Stimulated activated CD8-positive, alpha-beta memory T cell treated with anti-CD3 and anti-CD28 coated beads, Interleukin-7, amount 100 ng/mL, for 4 hours (primary cell): ENCODE measurements at places on chromosomes 12 and 14.

DNA sequence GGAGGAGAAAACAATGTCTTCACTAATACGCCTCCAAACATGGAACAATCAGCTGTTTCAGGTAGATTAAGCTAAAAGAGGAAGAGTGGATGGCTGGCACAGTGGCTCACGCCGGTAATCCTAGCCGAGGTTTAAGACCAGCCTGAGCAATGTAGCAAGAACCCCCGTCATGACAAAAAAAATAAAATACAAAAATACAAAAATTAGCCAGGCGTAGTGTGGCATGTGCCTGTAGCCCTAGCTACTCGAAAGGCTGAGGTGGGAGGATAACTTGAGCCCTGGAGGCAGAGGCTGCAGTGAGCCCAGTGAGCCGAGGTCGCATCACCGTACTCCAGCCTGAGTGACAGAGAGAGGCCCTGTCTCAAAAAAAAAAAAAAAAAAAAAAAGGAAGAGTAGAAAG, 1.2 kb upstream of the MED13L start:
- DNase-seq = no peak

- no peak for DNase-seq
Observed at GRCh38 chr12:31989571-31990362, 30.6 kb downstream of the RESF1 start.

- no peak for DNase-seq
Observed at GRCh38 chr14:54300881-54301280, 95.9 kb upstream of the CDKN3 start.

- DNase-seq = no peak
Observed at GRCh38 chr12:52126605-52127578, 47.4 kb downstream of the SMIM41 start.

- no peak for DNase-seq
Observed at GRCh38 chr12:25829192-25829591, 129.3 kb upstream of the RASSF8 start.

DNA sequence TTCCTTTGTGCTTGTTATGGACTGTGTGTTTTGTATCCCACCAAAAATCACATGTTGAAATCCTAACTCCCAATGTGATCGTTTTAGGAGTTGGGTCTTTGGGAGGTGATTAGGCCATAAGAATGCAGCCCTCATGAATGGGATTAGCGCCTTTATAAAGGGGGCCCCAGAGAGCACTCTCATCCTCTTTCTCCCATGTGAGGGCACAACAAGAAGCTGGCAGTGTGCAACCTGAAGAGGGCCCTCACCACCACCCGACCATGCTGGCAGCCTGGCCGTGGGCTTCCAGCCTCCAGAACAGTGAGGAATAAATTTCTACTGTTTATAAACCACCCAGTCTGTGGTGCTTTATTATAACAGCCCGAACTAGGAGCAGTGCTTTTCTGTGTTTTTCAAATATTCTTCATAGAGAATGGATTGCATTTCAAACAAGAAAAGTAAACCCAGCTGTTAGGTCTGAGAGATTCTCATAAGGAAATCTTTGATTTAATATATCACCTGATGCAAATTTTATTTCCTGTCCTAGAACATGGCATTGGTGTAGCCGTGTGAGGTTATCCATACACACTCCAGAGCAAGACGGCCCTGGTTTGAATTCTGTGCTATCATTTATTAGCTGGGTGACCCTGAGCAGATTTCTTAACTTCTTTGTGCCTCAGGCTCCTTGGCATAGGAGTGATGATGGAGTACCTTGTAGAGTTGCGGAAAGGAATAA, 27.8 kb downstream of the HSPB8 start:
- no peak for DNase-seq

- no peak for DNase-seq
Observed at GRCh38 chr12:118737985-118738540, 243.3 kb upstream of the SRRM4 start.

GRCh38 chr14:33962016-33962415, 11.1 kb upstream of the EGLN3 start:
- no peak for DNase-seq

DNA sequence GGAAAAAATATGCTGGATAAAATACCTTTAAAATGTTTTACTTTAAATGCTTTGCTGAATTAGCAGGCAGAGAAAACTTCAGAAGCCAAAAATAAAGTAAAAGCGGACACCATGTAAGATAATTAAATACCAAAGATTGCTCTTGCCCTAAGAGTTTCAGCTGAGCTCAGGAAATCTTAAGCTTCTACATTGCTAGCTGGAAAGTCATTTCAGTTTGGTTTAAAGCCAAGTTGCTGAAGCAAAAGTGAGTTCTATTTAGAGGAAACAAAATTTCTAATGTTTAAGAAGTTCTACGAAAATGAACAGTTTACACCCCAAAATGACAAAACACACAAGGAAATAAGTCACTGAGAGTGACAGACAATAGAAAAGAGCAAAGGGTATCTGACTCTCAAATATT, 310.0 kb downstream of the ADAMTS20 start:
- no peak for DNase-seq

DNA sequence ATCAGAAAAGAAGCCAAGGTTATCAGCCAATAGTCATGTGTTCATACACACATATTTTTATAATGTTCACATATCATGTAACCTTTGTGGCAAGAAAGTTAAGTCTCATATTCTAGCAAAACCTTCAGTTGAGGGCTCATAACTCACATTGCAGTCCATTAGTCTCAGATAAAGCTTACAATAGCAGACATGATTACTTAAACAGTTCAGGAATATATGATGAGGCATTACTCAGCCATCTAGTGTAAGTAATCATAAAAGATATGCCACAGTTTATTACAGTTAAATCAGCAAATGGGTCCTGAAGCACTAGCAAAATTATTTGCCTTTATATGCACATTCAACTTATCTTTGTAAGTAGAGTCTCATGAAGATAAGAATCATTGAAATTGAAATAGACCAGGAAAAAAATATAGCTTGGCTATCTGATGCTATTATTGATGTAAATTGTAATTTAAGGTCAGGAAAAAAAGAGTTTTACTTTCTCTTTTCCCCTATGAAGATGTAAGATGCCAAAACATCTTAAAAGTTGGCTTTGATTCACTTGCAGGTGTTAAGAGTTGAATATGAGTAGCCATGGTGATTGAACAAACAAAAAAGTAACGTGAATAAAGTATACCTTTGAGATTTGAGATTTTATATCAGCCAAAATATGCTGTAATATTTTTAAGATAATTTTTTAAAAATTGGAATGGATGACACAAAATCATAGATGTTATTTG, 537.0 kb downstream of the SLC6A15 start:
- DNase-seq = no peak

DNA sequence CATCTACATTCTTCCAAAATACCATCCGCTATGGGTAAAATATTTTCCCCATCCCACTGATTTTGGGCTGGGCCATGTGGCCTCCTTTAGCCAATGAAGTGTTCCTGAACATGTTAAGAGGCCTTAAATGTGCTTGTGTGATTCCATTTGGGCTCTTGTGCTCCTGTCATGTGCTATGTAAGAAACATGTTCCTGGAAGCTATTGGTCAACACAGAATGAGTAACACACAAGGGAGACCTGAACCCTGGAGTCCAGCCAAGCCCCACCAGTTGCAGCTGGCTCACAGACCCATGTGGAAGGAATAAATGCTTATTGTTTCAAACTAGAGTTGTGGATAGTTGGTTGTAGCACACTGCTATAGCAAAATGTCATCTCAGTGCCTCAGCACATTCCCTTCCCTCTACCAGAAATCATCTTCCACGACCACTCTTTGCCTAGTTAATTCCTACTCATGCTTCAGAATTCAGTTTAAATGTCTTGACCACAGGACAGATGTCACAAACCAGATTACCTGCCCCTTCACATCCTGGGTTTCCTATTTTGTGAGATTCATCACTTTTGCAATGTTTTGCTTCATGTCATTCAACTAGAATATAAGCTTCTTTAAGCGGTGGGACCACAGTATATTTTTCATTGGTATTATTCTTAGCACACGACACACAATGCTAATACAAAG, 217.3 kb upstream of the EEA1 start:
- no peak for DNase-seq

GRCh38 chr14:56422703-56423213, 156.8 kb upstream of the TMEM260 start:
- no peak for DNase-seq

- DNase-seq = peak; percentile 34
Observed at GRCh38 chr12:132488127-132489077, 1.5 kb upstream of the FBRSL1 start.

DNA sequence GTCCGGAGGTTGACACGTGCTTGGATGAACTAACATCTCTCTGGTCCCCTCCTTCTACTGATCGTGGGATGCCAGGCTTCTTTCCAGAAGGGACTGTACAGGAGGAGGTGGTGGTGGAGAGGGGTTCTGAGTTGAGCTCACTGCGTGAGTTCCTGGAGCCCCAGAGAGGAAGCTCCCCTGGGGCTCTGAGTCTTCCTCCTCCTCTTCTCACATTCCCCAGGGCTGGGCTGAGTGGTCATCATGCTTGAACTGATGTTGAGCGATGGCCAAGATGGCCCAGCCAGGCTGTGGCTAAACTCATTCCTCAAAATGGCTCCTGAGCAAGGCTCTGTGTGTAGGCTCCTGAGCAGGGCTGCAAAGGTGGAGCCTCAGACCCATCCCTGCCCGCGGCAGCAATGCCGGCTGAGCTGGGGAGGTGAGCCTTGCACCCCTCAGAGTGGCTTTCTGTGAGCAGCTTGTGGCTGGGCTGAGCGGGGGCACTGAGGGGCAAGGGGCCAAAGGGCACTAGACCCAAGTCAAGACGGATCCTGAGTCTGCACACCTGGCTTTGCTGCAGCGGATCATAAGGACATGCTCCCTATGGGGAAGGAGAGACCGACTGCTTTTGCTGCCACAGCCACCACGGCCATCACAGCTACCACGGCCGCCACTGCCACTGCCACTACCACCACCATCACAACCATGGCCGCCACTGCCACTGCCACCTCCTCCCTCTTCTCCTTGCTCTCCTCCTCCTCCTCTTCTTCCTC, 35.4 kb downstream of the MEG3 start:
- DNase-seq = no peak

GRCh38 chr12:25328072-25328712, 77.5 kb upstream of the KRAS start:
- no peak for DNase-seq

GRCh38 chr12:113471619-113472171, at the start of gene LHX5:
Gene LHX5 (minus strand): TSS chr12:113471871. CDS start chr12:113471498, 373 bp downstream.
- no peak for DNase-seq
